Hematopoietic multipotent progenitor cell (in vitro differentiated cells): ENCODE measurements at places on chromosomes 2 and 18.

DNA sequence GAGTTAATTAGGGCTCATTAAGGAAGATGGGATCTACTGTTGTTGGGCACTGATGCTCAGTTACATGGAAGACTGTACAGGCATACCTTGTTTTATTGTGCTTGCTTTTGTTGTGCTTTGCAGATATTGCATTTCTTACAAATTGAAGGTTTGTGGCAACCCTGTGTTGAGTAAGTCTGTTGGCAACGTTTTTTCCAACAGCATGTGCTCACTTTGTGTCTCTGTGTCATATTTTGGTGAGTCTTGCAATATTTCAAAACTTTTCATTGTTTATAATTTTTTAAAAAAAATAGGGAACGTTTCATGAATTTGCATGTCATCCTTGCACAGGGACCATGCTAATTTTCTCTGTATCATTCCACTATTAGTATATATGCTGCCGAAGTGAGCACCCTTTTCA is 15.6 kb downstream of the PHLPP1 start:
- DNase-seq: no peak

DNA sequence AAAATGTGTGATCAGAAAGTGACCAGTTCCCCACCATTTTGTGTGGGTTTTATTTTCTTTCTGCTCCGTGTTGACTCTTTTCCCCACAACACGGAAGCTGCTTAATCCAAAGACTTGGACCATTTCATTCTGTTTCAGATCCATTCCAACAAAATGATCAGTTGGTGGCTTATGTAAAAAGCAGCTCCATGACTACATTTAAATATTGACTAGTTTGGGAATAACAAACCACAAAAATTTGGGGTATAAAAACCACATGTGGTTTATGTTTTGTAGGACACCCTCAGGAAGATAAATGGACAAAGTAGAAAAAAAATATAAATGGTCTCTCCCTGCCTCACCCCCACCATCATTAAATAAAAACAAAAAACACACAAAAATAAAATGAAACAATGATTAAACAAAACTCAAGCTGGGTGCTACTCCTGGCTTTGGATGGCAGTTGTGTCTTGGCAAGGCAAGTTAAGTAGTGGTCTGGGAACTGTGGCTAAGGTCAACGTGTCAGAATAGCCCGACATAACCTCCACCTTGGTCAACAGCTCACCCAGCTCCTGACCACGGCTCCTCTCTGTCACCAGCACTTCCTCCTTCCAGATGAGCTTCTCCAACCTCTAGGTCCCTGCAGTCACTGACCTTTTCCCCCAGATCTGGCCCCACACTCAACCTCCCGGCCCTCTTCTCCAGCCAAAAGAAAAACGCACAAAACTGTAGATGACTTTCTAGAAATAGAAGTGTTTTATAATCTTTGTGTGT is 12.8 kb upstream of the WIPF1 start:
- no peak for DNase-seq

- peak; percentile 80 for DNase-seq
These were observed at the start of gene ZNF892 for GRCh38 chr2:95207111-95207961. Gene ZNF892 (plus strand): TSS chr2:95207521. CDS start chr2:95207816, 295 bp downstream.

- no peak for DNase-seq
These were observed 156.9 kb upstream of the GLI2 start for GRCh38 chr2:120578576-120579352.

DNA sequence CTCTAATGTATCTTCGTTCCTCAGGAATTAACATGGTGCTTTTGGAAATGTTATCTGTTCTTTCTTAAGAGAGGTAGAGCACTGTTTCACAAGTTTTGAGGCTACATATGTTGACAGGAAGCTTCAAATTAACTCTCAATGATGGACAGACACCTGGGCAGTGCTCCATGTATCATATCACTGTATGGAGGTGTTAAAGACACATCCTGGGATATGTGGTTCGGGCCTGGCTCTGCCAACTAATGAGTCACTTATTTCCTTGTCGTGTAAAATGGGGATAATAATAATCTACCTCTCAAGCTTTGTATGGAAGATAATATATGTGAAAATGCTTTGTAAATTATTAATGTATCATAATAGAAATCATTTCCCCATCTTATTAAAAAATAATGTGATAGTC is 90.2 kb downstream of the PARD3B start:
- no peak for DNase-seq

GRCh38 chr2:223093436-223094241 is 41.6 kb downstream of the KCNE4 start:
- DNase-seq: no peak

DNA sequence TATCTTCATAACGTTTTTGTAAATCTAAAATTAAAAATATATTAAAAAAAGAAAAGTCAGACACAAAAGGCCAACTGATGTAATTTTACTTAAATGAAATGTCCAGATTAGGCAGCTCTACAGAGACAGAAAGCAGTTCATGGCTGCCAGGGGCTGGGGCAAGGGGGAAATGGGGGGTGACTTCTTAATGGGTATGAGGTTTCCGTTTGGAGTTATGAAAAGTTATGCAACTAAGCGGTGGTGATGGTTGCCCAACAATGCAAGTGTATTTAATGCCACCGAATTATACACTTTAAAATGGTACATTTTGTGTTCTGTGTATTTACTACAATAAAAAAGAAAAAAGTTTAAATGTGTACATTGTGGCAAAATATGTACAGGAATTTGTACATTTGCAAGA is 70.2 kb upstream of the TEX51 start:
- peak; percentile 28 for DNase-seq

DNA sequence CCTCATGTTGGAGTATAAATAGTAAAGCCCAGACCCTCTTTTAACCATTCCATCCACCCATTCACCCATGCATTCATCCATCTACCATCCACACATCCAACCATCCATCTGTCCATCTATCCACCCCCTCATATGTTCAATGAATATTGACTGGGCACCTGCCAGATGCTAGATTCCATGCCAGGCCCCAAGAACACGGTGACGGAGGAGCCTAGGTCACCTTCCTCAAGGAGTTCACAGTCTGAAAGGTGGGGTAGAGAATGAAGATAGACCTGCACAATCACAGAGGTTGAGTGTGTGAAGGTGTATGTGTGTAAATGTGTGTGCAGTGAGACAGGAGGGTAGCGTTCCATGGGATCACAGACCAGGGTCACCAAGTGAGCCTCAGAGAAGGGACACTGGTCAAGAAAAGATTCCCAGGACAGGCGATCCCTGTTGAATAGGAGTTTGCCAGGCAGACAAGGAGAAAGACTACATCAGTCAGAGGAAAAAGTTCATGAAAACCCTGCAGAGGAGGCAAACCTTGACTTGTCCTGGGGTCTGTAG is 287.2 kb downstream of the CYP26B1 start:
- no peak for DNase-seq
